Stimulated activated CD8-positive, alpha-beta memory T cell treated with anti-CD3 and anti-CD28 coated beads, Interleukin-2, amount 100 ng/mL, for 1 hour (primary cell): ENCODE measurements at places on chromosomes 5 and 9.

GRCh38 chr9:135525241-135526088 is 4.2 kb downstream of the LCN1 start:
- DNase-seq = no peak

DNA sequence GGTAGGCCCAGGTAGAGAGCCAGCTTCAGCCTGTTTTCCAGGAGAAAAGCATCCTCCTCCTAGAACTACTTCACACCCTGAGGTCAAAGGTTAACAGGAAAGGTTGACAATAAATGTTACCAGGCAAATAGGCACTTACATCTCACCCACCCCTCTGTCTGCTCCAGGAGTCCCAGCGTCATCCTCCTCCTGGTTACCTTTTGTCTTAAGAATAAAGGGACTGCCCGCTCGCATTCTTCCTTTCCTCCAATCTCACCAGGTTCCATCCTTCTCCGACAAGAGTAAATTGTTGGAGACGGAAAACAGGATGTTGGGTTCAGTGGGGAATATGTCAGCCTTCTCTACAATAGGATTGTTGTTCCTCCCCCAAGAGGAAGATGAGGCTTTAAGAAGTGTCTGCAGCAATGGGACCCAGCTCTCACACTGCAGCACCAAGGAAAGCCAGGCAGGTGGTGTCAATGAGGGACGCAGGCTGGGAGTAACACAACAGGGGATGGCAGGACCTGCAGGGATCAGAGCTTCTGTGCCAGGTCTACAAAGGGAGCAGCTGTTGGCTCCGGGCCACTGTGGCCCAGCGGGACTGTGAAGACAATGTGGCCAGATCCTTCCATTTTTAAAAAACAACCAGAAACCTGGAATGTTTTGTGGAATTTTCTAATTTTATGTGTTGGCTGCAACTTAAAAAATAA is 29.0 kb downstream of the FAT2 start:
- DNase-seq = no peak

- DNase-seq = no peak
Observed at GRCh38 chr5:129912601-129913255, 8.5 kb downstream of the CHSY3 start.

- DNase-seq = no peak
Observed at GRCh38 chr5:80408484-80409366, 861 bp downstream of the ZFYVE16 start.

DNA sequence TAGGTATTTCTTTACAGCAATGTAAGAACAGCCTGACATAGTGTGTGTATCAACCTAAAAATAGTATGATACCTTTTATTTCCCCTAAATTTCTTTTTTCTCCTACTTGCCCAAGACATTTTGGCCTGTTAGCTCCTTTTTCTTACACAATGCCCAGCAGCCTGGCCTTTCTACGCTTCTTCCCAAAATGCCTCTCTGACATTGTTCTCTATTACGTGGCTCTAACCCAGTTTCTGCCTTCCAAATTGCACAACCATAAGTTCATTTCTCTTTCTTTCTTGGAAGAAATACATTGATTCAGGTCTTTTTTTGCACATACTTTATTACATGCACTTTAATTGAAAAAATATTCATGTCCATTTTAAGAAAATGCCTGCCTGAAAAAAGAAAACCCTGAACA is 408.2 kb downstream of the PRR16 start:
- DNase-seq = no peak

GRCh38 chr9:132039284-132039683 is 40.4 kb downstream of the MED27 start:
- no peak for DNase-seq

DNA sequence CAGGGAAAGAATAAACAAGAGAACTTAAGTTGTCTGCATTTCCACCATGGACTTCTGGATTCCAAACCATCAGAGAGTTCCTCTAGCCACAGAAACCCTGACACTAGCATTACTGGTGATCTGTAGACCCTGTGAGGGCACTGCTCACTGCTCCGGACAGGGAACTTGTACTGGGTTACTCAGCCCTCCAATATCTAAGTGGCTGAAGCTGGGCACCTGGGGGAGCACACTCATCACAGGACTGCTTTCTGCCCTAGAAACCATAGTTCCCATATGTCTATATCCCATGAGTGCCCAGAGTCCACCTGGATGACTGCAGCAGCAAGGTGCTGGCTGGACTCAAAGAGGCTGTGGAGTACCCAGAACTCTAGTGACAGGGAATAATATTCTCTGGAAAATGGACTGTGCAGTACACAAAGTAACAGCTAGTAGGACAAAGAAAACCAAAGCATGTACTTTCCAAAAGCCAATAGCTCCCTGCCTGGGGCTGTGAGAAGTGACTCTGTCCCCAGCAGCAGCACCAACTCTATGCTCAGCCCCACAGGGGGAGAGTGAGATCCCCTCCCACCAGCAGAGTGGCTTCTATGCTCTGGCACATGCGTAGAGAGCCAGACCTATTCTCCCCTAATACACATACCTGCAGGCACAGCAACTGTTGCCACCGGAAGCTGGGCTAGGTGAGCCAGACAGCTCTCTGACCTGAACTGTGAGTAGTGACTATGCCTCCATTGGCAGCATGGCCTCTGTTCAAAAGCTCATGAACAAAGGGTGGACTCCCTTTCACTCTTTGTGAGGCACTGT is 472.9 kb upstream of the FTMT start:
- no peak for DNase-seq

DNA sequence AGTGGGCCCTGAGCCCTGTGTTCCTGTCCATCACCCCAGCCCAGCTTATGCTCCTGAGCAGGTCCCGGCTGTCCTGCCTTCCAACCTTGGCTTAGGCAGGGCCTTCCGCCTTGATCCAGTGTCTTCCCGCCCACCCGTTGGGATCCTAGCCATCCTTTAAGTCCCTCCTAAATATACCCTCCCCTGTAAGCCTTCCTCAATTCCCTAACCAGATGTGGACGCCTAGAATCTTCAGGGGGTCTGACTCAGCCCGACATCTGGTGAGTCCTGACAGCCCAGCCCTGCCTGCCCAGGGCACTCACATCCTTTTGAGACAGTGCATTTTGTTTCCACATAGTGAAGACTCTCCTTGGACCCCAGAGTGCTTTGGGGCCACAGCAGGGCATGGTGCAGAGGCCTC is 23.7 kb downstream of the SLC6A7 start:
- DNase-seq = no peak

GRCh38 chr5:99000221-99000620 is 71.4 kb upstream of the CHD1 start:
- DNase-seq = no peak

DNA sequence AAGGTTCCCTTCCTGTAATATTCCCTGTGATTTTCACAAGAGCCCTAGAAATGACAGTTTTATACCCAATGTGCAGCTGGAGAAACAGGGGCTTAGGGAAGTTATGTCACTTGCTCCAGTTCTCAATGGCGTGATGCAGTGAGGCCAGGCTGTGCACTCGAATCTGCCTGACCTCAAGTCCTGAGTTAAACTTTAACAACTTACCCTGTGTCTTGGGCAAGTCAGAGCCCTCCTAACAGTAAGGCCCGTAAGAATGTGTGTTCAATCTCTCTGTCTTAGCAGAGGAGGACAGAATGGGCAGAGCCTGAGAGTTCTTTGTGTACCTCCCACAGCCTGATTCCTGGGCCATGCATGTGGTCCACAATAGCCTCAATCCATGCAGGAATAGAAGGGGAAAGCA is 181.1 kb downstream of the TRIM32 start:
- DNase-seq = no peak

- DNase-seq = no peak
Observed at GRCh38 chr5:23613566-23613965, 106.2 kb downstream of the PRDM9 start.

GRCh38 chr9:125993466-125993865 is 246.3 kb downstream of the PBX3 start:
- DNase-seq = no peak

DNA sequence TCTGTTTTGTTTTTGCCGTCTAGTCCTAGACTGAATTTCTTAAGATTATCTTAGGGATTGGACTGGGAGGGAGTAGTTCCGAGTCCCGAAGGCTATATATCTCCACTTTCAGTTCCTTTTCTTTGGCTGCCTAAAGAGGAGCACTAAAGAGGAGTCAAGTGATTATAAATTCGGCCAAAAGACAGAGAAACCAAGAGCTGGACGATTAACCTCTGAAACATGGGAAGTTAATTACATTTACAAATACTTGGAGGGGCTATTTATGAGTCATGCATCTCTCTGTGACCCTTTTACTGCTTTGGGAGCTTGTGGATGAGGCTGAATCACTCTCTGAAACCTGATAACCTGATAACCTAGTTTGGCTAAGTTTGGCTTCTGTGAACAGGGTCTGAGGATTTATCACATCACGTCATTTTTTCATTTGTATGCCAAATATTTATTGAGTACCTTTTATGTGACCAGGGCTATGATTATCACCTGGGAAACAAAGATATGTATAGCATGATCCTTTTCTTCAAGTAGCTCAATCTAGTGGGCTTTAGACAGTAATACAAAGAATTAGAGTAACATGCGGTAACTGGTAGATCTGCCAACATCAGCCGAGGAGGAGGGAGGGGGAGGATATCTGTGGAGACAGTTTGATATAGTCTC is 180.9 kb downstream of the CD180 start:
- DNase-seq = no peak

GRCh38 chr5:163260961-163261360 is 176.4 kb upstream of the CCNG1 start:
- DNase-seq = no peak

GRCh38 chr5:120436996-120437395 is 27.1 kb upstream of the PRR16 start:
- DNase-seq = no peak

DNA sequence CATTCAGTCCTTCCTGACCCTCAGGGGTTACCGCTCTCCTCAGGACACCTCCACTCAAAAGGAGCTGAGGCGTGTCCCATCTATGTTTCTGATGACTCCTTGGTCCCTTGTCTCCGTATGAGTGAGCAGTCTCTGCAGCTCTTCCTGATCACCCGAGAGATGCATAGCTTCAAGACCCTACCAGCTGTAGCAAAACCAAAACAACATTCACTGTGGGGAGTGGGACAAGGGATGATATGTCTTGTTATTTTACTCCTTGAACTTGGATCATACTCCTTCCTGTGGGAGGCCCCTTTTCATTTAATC is 14.4 kb downstream of the GLDC start:
- no peak for DNase-seq

DNA sequence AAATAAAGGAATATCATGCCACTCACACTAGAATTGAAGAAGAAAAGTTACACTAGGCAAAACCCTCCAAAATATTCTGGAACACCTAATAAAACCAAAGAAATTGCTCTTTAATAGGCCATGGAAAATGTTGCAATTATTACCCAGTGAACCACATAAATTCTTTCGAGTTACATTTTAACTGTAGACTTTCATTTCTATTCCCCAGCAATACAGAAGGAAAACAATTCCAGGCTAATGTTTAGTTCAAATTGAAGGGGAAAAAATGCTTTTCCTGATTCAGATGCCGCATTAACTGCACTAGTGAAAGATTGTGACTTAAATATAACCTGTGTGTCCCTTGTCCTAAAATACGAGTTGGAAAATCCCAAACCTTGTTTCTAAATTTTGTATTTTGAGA is 439.3 kb upstream of the ADAMTS16 start:
- DNase-seq = no peak

GRCh38 chr5:136011414-136012001 is 17.3 kb upstream of the TGFBI start:
- DNase-seq = no peak

GRCh38 chr9:20561531-20561930 is 60.8 kb downstream of the MLLT3 start:
- DNase-seq = no peak

GRCh38 chr9:8533681-8534080 is 734.1 kb upstream of the DMAC1 start:
- DNase-seq = no peak

GRCh38 chr5:45098483-45098882 is 289.7 kb downstream of the MRPS30 start:
- no peak for DNase-seq

DNA sequence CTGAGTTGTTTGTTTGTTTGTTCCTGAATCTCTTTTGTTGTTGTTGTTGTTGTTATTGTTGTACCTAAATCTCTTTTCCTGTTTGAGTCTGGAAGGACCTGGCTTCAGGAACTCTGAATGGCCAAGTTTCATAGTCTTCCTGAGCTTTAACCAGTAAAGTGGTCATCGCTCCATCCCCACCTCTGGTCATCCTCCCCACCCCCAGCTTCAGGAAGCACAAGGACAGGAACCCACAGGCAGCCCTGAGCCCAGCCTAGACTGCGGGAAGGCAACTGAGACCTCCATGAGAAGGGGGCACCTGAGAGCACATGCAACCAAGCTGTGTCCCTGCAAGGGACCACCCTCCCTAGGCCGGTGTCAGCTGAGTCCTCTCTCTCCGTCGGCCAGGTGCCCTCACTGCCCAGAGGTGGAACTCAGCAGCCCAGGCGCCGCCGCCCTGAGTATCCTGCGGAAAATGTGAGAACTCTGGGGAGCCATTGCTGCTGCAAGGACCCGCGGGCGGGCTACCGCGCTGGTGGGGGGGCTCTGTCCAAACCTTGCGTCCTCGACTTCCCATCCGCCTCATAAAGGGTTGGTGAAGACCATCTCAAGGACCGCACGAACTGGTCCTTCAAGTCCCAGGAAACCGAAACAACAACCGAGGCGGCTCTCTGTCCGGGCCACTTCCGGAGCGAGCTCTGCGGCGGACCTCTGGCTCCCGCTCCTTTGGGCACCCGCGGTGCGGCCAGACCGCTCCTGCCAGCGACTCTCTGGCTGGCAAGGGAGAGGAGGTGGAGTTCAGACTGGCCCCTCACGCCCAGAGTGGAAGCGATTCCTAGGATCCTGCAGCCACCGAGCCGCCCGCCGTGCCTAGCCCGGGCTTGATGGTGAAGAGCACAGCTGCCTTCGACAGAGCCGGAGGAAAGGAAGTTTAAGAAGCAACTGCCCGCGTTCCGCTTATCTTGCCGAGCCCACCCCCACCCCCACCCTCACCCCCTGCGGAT is 4.2 kb downstream of the BARX1 start:
- DNase-seq = no peak

DNA sequence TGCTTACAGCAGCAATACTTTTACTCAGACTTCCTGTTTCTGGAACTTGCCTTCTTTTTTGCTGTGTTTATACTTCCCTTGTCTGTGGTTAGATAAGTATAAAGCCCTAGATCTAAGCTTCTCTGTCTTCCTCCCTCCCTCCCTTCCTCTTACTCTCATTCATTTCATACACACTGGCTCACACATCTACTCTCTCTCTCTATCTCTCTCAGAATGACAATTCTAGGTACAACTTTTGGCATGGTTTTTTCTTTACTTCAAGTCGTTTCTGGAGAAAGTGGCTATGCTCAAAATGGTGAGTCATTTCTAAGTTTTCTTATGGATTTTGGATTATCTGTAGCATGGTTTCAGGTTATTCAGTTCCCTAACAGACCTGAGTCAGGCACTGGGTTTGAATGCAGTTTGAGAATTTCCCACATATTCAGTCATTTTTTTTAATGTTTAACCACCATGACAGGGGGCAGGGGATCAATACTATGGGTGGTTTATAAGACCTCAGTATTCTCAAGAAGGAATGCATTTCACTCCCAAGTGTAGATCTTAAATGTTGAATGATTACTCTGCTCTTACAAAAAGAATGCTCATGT is at the start of gene IL7R:
Gene IL7R (plus strand): TSS at position 127 of the 587 bp plus-strand sequence. CDS start 87 bp downstream, at position 214.
- no peak for DNase-seq
